ENCODE measurements at places on chromosomes 5 and 9.

DNA sequence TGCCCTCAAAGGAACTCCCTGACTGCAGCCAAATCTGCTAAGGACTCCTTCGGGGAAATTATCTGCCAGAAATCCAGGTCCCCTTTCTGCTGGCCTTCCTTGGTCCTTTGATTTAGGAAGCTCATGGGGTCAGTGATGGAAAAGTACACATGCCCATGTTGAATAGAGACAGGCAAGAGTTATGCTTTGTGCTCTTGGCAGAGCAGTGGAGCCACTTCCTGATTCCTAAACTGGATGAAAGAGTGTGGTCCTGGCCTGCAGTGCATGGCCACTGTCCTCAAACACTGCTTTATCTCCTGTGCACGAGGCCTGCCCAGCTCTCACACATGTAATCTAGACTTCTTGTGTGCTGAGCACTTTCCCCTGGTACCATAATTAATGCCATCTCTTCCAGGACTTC lies 2.0 kb upstream of the EBF1 start:
- no peak for DNase-seq

DNA sequence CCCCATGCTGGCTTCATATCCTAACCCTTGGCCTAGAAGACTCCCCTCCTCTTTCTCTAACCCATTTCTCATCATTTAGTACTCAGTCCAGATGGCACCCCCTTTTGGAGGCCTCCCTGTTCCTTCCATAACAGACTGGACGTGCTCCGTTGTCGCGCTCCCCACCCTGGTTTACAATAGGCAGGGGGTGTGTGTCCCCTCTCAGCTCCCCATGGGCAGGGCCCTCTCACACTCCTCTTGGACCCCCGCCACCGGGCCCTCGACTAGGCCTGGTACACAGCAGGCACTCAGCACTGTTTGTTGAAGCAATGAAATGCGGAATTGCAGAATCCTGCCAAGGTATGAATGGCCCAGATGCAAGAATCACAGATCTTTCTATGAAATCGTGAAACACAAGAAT lies 227.4 kb downstream of the FSTL4 start:
- DNase-seq, result no peak

- no peak for DNase-seq
Observed at GRCh38 chr5:136004436-136004835, 24.4 kb upstream of the TGFBI start.

- DNase-seq, result no peak
Observed at GRCh38 chr5:149988126-149988525, 12.3 kb downstream of the TIGD6 start.

- no peak for DNase-seq
Observed at GRCh38 chr9:108889649-108890067, 27.6 kb downstream of the ACTL7A start.

DNA sequence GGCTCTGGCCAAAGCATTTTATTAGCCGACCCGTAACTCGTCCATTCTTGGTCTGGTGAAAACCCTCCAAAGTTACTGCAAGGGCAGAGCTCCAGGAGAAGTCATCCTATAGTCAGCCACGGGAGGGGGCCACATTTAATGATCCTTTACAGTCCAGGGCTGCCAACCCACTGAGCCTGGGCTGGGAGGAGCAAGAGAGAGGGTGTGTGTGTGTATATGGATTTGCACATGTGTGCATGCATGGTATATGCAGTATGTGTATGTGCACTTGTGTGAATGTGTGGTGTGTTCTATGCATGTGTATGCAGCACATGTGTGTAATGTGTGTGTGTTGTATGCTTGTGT lies 4.2 kb upstream of the RASGEF1C start:
- no peak for DNase-seq

DNA sequence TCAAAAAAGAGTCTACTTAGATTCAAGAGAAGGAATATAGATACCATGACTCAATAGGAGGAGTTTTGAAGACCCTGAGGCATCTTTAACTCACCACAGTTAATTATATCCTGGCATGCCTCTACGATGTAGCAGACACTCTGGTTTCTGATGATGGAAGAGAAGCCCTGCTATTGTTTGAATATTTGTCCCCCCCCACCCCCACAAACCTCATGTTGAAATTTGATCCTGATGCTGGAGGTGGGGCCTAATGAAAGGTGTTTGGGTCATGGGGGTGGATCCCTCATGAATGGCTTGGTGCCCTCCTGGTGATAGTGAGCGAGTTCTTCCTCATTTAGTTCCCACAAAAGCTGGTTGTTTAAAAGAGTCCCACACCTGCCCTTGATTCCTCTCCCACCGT lies 147.9 kb upstream of the TBCA start:
- no peak for DNase-seq

- DNase-seq, result no peak
Observed at GRCh38 chr5:177591690-177592009, 353 bp upstream of the TMED9 start.

GRCh38 chr9:27528076-27528885 lies 1.3 kb downstream of the MOB3B start:
- DNase-seq, result no peak

DNA sequence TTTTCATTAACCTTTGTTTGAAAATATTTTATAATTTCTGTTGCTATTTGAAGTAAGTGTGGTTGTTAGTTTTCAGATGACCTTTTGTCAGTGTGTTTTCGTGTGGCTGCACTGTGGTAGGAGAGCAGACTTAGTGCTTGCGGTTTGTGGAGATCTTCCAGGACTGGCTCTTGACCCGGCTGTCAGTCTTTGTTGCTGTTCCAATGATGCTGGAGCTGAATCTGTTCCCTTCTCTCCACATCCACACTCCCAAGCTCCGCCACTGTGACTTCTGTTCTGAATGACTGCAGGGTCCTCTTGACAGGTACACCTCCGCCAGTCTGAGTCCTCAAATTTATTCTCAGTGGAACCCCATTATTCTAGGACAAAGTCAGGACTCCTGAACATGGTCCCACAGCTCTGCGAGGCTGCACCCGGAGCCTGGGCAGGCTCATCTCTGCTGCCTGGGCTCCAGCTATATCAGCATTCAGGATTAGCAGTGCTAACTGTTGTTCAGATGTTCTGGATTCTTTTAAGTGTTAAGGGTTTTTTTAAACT lies 126.0 kb downstream of the WNK2 start:
- DNase-seq, result no peak

- DNase-seq, result no peak
Observed at GRCh38 chr9:34592895-34593601, 3.5 kb upstream of the CNTFR start.

- no peak for DNase-seq
Observed at GRCh38 chr5:57955511-57955910, 472.9 kb upstream of the ACTBL2 start.

DNA sequence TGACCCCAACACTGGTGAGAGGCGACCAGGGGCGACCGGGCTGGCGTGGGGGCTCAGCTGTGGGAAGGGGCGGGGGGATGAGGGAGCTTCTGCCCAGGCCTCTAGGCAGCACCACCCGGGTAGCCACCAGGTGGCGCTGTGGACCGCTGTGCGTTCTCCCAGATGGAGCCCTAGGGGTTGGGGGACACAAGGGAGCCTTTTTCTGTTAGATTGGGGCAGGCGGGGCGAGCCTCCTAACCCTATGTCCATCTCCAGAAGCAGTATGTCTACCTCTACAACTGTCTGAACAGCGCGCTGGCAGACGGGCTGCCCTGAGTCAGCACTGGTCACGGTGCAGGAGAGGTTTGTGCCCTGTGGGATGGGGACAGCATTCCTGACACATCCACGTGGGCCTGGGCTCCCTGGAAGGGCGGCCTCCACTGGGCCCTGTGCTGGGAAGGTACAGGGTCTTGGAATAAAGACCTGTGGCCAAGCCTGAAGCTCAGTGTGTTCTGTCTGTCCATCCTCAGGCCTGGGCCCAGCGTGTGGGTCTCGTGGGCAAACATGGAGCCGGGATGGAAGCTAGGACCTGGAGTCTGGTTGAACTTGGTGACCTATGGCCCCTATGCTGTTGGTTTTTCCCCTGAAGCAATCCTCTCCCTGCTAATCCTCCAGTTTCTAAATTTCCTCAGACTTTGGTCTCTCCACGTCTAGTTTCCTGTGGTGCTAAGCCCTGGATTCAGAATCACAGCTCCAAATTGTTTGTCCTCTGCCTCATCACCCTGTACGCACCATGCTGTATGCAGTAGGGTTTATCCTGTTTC lies 23.1 kb upstream of the SPTLC1 start:
- DNase-seq, result peak; percentile 57

DNA sequence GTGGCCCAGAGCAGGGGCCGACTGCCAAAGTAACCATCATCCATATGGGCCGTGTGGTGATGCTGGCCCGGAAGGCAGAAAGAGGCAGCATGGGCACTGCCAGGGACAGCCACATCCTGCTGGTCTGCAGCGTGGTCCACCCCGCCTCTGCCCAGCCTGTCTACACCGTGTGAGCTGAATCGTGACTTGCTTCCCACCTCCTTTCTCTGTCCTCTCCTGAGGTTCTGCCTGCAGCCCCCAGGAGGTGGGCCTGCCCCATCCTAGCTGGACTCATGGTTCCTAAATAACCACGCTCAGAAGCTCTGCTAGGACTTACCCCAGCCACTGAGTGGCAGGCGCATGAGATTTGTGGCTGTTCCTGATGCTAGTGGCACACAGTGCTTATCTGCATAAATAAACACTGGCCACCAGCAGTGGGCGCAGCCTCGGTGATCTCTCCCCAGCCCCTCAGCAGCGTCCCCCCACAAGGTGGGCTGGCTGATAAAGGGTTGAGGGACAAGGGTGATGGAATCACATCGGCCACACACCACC lies 22.6 kb upstream of the SUSD3 start:
- no peak for DNase-seq

GRCh38 chr5:154701181-154701580 lies 54.0 kb upstream of the LARP1 start:
- DNase-seq, result no peak

DNA sequence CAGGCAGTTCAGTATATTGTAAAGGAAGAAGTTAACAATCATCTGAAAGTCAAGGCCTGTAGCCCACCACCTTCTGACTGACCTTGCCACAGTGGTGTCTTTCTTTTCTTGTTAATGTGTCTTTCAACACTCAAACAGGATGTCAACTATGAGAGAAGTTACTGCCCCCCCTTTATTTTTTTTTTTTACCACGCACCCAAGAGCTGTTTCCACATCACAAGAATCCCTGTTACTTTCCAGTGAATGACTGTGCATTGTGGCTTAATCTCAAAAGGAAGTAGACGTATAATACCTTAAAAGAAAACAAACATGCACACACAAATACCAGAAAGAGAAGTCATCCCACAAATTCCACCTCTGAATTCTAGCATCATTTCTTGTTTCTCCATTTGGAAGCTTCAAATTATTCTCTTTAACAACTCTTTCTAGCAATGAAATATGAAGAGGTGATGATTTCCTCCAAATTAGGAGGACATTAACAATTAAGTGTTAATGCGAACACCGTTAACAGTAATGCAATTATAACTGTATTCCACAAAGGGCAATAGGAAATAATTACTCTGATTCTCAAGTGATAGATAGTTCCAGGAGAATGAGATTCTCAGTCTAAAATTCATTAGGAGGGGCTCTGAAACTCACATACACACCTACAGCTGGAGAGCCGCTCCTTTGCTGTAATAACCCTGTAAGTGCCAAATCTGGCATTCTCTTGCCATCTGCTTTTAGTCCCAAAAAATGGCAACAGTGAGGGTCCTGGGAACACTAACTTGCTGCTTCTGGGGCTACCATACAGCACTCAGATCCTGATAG lies 201.0 kb downstream of the EFNA5 start:
- DNase-seq, result peak; percentile 93

GRCh38 chr9:93218161-93218560 lies 34.2 kb downstream of the WNK2 start:
- DNase-seq, result no peak

DNA sequence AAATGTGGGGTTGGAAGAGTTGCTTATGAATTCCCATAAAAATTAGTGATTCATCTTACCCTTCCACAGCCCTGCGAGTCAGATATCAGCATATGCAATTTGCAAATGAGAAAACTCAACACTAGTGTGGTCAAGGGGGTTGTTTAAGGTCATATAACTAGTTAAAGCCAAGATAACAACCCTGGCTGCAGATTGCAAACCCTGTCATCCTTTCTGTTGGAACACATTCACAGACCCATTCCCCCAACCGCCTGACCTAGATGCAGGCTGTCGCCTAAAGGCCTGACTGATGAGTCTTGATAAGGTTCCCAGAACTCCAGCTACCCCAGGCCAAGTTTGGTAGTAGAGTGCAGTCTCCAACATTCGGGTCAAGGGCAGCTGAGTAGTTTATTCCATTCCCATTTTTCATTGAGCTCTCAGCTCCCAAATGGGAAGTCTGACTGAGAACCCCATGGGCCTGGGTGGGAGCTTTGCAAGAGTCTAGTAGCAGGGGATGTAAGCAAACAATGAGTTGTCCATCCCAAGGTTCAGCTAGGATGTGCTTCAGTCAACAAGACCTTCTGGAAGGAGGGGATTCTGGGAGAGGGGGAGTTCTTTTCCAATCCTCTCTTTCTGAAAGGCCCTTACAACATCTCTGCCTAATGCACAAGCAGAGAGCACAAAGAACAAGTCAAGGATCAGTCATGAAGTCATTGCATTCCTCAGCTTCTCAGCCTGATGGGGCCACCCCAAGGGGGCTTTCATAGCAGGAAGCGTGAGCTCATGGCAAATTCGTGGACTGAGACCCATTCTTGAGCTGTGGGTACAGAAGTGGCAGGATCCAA lies 40.3 kb downstream of the ADAM19 start:
- no peak for DNase-seq

DNA sequence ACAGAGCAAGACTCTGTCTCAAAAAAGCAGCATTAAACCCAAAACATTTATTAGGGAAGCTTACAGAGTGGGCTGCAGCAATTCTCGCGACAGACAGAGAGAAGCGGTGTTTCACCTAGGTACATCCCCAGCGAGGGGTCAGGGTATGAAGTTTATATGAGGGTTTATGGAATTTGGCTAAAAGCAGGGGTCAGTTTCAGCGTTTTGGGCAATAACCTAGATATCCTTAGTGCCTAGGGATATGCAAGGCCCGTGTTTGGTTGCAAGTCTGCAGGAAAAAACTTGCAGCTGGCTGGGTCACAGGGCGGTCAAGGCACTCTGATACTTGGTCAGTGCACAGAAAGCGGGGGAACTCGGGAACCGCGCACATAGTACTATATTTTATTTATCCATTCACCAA lies 649 bp upstream of the GLE1 start:
- no peak for DNase-seq

GRCh38 chr9:136495238-136495800 lies 12.5 kb upstream of the SEC16A start:
- no peak for DNase-seq

DNA sequence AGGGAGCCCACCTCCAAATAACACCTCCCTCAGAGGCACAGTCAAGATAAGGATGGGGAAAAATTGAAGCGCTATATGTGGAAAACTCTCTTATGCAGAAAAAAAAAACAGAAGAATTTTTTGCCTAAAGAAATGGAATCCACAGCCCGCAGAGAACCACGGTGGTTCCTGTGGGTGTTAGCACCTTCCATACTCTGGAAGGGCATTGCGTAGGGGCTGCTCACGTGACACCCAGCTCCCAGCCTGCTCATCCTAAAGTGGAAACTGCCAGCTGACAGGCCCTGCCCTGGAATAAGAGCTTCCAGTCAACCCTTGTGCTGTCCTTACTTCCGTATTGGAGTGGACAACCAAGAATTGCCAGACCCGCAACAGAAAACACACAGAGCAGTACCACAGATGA lies 142.5 kb downstream of the FSTL4 start:
- no peak for DNase-seq
